ENCODE measurements at places on chromosomes 11 and 22. TPM values are rescaled to one million over a fixed set of nuclear protein-coding genes. Genes with fewer than 3 reads are reported as not detected.
A peak's percentile ranks its signal among the peaks of the same experiment; 100 is the strongest.

GRCh38 chr11:126474220-126474619 is 118.7 kb downstream of the ST3GAL4 start:
- DNase-seq, result no peak

DNA sequence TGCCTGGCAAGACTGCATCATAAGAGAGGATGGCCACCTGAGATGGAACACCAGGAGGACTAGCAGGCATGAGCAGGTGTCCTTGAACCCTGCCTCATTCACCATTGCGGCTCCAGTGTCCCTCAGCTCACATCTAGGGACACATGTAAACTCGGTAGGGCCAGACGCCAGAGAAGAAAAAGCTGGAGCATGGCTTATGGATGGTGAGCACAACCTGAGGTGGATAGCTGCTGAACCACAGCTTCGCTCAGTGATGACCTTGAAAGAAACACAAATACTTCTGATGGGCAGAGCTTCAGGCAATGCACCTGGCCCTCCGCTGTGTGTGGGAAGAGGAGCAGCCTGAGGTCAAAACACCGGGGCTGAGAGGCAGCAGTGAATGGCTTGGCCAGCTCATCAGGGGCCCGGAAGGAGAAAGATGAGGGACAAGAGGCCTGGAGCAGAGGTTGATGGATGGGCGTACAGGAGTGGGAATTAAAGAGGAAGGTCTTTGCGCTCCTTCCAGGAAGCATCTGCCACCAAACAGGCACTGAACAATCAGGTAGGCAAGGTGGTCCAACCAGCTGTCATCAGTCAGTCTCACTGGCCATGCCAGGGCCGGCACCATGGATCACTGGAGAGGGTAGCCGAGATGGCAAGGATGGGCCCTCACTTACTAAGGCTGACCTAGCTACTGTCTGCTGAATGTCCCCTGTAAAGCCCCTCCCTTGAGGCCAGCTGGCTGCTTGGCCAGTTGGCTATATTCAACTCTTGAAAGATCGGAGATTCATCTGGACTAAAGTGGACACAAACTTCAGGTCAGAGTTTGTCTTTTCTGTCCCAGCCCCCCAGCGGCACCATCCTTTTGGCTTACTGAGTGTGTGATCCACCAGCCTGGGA is 89.7 kb downstream of the MYEOV start:
- DNase-seq, result no peak

- no peak for DNase-seq
Observed at GRCh38 chr22:35886309-35886708, 142.3 kb downstream of the RBFOX2 start.

- no peak for DNase-seq
Observed at GRCh38 chr11:12752868-12753524, 78.8 kb downstream of the TEAD1 start.

DNA sequence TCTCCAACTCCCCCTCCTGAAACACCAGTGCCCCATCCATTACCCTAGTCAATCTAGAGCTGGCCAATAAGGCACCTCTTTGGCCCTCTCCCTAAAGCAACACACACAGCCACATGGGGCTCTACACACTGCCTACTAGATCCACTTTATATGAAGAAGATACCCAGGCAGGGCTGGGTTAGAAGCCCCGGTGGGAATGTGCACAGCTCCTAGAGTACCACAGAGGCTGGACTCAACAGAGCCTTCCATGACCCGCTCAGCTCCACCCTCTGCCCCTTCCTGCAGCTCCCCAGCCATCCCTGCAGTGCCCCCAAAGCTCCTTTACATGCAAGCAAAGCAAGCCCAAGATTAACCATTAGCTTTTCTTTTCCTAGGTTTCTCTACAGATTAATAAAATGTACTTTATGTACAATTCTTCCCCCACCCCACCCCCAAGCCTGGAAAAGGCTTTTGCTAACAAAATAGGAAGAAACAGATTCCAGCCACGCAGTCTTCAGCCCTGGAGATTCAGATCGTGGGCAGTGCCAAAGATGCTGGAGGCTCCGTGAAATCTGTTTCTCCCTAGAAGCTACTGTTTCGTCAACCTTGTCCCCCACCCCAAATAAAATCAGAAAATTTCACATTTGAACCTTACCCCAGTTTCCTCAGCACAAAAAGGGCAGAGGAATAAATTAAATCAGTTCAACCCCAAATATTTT is 51.8 kb downstream of the IGSF9B start:
- no peak for DNase-seq

- DNase-seq, result peak; percentile 13
Observed at GRCh38 chr11:107370390-107370789, 87.2 kb downstream of the CWF19L2 start.

The PACSIN3 gene
- 74.4 TPM for total RNA-seq

The VWCE gene
- 0.65 TPM for total RNA-seq

Data from epithelial cell of proximal tubule (primary cell).